Mucosa of descending colon (tissue), 3 donors: ENCODE measurements at places on chromosomes 13 and 19. TPM values are rescaled to one million over a fixed set of nuclear protein-coding genes. Genes with fewer than 3 reads are reported as not detected.

- DNase-seq: no peak
Observed at GRCh38 chr19:29528946-29529645, 3.3 kb downstream of the VSTM2B start.

DNA sequence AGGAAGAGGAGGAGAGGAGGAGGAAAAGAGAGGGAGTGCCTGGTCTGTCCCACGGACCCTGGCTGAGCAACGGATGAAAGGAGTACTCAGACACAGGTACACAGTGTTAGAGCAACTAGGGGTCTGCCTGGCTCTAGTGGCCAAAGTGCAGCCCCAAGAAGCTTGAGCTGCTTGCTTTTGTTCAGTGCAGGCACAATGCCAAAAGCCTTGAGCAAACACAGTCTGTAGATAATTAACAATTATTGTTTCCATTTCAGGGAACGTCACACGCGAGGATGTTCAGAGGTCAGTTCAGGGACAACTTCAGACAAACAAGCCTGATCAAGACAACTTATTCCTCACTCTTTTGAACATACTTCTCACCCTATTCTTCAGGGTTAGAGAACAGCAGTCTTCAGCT is 32.2 kb upstream of the ZNF726 start:
- no peak for DNase-seq

Gene ZNF45
- 15.9 TPM for total RNA-seq

Gene TEAD2
- total RNA-seq: 21.8 TPM

Gene KLK14
- total RNA-seq: not detected
